Stimulated activated CD4-positive, alpha-beta T cell treated with anti-CD3 and anti-CD28 coated beads, TNF-alpha, amount 100 ng/mL, for 4 hours (primary cell): ENCODE measurements at places on chromosomes 5 and 9.
A peak's percentile ranks its signal among the peaks of the same experiment; 100 is the strongest.

GRCh38 chr5:2459251-2459650, 292.2 kb downstream of the IRX2 start:
- no peak for DNase-seq

DNA sequence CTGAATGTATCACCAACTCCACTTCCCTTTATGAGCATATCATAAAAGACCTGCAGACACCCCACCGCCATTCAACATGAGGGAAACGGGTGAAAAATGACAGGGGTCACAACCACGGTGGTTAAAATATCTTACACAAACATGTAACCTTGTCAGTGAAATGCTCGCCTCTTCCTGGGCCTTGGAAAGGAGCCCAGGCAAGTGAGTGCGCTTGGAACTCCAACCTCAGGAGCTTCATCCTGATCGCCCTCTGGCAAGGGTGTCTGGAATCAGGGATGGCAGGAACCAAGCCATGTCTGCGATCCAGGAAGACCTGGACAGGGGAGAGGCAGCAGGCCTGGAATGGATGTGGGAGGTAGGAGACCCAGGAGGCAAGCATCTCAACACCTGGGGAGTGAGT, 282.7 kb downstream of the GAS1 start:
- DNase-seq: no peak

GRCh38 chr9:82418334-82418733, 429.8 kb downstream of the SPATA31D1 start:
- DNase-seq: no peak

GRCh38 chr9:12809720-12810119, 34.9 kb downstream of the LURAP1L start:
- DNase-seq: no peak

DNA sequence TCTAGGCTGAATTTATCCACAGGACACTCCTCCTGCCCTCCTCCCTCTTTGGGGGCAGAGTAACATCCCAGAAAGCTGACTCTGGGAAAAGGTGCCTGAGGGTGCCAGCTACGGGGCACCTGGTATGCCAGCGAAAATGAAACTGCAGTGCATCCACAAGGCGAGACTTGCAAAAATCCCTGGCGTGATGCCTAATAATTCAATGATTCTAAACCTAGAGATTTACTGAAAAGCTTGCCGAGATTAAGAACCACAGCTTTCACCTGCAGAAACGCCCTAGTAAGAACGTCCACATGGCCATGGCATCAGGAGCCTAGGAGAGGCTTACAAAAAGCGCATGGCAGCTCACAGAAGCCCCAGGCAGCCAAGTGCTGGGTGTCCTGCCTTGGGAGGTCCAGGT, 20.9 kb downstream of the CCNJL start:
- DNase-seq: no peak

GRCh38 chr9:89442981-89443814, 54.7 kb downstream of the SEMA4D start:
- DNase-seq: no peak

DNA sequence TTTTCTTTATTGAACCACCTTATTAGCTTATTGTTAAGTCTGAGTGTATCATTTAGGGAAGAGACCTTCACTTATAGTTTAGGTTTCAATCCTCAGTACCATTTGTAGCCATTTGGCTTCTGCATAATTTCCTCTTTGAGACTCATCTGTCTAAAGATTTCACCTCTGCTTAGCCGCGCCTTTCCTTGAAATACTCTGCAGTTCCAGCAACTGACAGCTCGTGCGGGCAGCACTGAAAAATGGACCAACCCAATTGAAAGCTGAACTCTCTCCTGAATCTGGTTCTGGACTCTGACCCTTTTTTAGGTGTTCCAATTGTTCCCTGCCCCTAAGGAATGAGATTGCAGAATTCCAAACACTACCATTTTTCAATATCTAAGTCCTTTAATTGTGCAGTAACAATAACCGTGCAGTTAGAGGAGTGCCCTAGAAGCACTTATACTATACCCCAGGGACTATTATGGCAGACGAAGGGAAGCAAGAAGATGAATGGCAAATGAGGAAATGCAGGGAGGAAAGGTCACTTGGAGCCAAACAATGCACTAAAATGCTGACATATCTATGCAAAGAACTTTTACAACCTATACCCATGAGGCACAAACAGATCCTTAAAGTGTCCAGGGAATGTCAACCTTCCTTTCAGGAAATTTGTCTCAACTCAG, 50.1 kb upstream of the PDE4D start:
- no peak for DNase-seq

GRCh38 chr5:142853682-142854081, 83.5 kb downstream of the ARHGAP26 start:
- no peak for DNase-seq

DNA sequence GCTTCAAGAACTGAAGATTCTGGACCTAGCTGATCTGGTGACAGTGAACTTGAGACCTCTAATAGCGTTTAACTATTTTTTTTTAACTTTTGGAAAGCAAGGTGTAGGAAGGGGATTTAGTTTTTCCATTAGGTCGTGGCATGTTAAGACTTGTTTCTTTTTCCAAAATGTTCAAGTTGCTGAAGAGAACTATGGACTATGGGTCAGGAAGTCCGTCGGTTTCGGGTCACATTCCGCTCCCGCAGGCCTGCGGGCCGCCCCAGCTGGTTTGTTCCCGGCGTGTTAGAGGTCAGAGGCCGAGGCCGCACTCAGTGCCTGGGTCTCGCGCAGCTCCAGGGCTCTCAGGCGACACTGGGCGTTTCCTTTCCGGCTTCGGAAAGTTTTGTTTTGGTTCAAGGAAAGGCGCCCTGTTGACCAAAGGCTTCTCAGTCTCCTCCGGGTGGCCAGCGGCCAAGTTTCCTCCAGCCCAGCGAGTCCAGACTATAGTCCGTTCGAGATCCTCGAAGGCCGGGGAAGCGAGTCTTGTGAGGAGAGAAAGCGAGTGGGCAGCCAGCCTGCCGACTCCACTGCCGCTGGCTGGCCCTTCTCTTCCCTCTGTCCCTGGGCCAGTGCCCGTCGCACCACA, 586 bp upstream of the FCHO2 start:
- no peak for DNase-seq

- no peak for DNase-seq
Measured at GRCh38 chr9:76912636-76913275, 6.8 kb upstream of the PRUNE2 start.

DNA sequence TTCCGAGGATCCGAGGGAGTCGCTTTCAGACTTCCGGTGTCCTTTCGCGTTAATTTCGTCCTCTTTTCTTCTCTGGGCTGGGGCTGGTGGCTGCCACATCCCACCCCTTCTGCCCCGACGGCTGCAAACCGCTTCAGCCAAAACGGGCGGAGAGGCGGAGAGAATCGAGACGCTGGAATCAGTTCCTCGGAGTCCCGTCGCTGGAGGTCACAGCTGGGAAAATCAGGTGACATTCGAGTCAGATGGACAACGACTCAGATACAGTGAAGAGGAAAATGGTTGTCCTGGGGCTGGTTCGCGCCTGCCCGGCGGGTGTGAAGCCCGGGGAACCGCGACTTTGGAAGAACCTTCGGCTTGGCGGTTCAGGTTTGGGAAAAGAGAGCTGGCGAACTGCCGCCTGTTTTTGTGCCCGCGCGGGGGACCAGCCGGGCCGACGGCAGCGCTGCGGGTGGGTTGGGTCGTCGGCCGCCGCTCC, 8.9 kb upstream of the NKX2-5 start:
- no peak for DNase-seq

GRCh38 chr5:43601454-43602260, 1.3 kb upstream of the NNT start:
- no peak for DNase-seq

DNA sequence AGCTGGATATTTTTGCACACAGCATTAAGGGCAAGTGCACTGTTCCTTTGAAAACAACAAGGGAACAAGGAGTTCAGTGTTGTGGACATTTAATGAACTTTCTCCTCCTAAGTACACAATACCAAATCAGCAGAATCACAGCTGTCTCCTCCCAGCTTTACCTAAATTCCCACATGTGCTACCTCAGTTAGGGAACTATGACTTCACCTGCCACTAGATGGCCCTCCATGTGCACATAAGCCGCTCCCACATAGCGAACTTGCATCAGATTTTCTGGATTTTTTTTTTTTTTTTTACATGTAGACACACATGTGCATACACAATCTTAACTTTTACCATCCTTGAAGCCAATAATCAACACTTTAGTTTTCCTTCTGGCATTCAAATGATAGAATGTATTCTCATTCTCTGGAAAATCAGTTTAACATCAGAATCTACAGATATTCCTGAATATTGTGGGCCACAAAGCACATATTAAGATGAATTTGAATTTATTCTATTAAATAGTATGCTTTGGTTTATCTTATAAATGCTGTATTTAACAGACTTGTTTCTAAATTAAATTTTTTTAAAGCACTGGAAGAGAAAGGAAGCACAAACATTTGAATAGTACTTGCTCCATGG, 123.6 kb downstream of the PALM2AKAP2 start:
- peak; percentile 31 for DNase-seq

- DNase-seq: no peak
Measured at GRCh38 chr5:172420235-172420939, 33.9 kb downstream of the SH3PXD2B start.

GRCh38 chr5:59123595-59124561, 541.0 kb downstream of the RAB3C start:
- no peak for DNase-seq

DNA sequence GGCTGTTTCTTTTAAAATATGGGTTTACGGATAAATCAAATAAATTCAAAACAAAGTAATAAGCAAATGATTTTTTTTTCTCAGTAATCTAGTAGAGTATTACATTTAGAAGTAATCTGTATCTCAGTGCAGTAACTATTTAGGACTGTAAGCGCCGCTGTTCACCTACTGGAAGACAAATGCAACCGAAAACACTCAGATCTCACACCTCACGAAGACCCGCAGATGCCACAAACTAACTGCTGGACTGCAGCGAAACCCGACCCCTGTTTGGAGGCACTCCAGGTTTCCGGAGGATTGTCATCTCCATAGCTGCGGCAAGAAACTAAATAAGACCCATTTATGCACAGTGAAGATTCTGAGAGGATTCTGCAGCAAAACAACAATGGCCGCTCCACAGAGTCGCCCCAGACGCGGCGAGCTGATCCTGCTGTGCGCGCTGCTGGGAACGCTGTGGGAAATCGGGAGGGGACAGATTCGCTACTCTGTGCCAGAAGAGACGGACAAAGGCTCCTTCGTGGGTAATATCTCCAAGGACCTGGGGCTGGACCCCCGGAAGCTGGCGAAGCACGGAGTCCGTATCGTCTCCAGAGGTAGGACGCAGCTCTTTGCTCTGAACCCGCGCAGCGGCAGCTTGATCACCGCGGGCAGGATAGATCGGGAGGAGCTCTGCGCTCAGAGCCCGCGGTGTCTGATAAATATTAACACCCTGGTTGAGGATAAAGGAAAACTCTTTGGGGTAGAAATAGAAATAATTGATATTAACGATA, at the start of gene PCDHGA8:
TSS of gene PCDHGA8 (plus strand) at position 205 of the 770 bp plus-strand sequence. CDS start at position 386, 181 bp downstream.
- no peak for DNase-seq

DNA sequence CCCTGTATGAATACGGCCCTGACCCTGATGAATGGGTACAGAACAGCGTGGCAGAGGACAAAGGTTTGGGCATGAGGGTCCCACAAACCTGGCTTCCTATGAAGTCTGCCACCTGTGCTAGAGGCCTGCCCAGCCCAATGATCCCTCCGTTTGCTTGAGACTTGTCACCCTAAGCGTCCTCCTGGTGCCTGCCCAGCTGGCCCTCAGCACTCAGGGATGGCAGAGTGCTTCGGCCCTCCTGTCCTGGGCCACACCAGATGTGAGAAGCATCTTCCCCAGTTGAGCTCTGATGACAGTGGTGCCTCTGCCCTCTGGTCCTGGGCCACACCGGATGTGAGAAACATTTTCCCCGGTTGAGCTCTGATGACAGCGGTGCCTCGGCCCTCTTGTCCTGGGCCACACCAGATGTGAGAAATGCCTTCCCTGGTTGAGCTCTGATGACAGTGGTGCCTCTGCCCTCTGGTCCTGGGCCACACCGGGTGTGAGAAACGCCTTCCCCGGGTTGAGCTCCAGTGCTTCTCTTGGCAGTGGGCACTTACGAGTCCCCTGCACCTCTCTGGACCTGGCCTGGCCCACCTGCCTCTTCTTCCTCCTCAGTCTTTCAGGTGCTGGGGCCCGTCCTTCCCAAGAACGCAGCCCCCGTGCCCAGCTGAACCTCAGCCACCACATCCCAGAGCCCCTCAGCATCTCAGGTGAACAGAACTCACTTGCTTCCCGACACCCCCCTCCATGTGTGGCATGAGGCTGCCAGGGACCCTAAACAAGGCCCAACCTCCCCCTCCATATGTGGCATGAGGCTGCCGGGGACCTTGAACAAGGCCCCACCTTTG, 253.1 kb upstream of the IRX1 start:
- DNase-seq: no peak

DNA sequence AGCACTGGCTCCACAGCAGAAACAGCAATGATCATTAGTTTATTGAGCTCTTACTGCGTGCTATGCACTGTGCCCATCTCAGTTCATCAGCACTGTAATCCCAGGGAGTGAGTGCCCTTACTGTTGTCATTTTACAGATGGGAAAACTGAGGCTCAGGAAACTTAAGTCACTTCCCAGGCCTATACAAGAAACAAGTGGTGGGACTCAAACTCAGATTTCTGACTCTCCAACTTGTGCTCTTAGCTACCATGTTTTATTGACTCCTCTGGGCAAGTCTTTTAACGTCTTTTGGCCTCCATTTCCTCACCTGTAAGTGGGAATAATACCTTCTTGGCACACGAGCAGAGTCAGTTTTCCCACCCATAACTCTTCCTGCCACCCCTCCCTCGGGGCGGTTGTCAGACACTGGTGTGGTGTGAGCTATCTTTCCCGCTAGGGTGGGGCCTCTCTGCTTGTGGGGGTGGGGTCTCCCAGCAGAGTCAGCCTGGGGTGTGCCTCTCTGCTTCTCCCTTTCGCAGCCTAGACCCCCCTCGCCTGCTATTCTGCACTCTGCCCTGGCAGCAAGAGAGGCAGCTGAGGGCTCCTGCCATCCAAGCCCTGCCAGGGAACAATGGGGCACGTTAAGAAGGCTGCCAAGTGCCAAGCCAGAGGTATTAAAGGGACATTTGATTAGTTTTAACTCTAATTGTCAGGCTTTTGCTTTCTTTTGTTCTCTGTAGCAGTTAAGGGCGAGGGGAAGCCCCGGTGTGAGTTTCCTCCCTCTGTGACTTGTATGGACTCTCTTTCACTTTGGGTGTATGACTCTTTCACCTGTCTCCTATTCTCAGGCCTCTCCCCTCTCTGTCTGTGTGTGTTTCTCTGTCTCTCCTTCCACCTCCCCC, 12.1 kb downstream of the GALNT10 start:
- DNase-seq: peak; percentile 24

GRCh38 chr5:82909771-82910170, 167.4 kb downstream of the TMEM167A start:
- no peak for DNase-seq

DNA sequence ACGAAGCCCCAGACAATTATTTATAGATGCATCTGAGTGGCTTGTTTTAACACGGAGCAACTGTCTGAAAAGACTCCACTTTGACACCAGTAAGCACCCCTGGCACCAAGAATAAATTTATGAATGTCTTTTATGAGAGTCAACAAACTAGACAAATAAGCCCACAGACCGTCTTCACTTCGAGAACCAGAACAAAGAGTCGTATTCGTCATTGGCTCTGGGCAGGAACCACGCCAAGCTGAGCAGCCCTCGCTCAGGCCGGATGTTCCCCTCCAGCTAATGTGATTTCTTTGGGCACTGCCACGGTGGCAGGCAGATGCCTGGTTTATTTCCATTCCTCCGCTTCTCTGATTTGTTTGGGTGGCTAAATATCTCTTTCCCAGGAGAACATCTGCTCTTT, 91.9 kb upstream of the STC2 start:
- DNase-seq: no peak
